ENCODE measurements at places on chromosomes 3 and 15. TPM values are rescaled to one million over a fixed set of nuclear protein-coding genes. Genes with fewer than 3 reads are reported as not detected.
A peak's percentile ranks its signal among the peaks of the same experiment; 100 is the strongest.

DNA sequence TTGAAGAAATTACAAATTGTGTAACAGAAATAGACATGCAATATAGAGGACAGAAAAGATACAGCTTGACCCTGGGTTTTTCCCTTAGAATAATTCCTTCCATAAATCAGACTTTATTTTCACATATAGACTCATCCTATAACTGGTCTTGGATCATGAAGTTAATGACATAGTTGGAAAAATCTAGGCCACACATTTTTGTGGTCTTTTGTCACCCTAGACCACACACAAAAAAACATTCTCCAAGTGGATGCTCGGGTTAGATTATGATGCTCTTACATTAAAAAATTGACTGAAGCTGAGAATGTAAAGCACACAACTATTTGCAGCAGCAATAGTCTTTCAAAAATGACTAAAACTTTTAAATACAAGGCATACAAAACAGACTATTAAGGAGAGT, 7.5 kb upstream of the PLA2G4D start:
- DNase-seq, result peak; percentile 16

DNA sequence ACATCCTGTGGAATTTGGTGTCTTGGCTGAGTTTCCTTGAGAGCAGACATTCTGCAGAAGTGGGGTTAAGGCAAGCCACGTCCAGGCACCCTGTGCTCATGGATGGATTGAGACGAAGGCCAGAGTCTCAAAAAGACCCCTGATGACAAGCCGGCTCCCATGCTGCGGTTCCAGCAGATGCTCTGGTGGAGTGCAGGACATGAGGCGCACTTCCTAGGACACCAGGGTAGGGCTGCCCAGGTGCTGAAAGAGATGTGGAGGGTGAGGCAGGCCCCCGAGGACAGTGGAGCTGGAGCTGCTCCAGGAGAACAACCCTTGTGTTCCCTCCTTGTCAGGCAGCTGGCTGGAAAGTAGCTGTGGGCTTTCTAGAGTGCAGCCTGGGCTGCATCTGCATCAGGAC, 81.0 kb downstream of the ASB7 start:
- DNase-seq, result no peak

DNA sequence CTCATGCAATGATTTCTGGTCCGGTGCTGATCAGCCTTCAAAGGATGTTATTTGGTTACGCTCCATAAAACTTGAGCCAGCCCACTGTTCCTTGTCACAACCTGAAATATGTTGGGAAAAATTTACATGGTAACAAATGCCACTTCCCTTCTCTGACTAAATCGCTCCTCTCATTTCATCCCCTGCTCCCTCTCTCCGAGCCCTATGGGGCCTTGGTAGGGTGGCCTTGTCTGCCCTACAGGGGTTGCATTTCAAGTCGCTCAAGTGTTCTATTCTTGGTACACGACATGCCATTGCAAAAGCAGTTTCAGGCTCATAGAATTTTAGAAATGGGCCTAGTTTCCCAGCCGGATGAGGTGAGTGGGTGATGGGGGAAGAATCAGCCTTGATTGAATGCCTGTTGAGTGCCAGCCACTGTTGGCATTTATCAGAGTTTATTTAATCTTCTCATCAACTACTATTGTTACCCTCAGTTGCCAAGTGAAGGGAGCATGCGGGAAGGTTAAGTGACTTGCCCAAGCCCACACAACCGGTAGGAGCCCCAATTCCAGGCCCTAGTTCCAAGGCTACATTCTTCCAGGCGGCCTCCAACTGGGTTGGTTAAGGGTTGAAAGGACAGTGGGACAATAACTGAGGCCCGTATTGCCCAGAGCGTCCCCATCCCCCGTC, 961 bp upstream of the ABHD2 start:
- no peak for DNase-seq

DNA sequence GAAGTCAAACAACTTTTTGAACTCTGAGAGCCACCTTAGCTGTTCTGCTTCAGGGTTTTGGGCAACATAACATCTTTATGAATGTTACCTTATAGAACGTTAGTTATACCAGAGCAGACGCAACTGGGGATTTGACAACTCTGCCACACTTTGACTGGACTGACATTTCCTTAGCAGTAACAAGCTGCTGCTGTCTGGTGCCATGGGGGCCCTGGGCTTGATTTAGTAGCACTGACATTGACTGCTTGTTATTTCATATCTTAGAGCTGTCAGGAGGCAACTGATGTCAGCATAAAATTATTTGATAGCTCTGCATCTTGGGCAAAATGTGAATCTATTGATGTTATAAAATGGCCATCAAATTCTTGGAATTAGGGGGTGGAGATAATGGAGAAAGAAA, 285.4 kb downstream of the ROBO2 start:
- no peak for DNase-seq

DNA sequence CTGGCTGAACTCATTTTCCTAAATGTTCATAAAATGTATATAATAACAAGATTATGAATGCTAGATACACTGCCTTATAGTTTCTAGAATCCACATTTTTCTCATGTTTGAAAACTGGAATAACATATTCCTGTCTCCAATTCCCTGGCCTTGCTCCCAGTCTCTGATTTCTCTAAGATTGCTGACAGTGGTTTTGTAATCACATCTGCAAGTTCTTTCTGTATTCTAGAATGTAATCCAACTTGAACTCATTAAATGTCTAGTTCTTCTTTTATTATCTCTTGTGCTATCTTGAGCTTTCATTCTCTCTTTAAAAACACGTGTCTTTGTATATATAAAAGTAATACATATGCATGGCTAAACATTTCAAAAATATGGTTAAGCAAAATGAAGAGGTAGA, 215.2 kb upstream of the ADAMTS9 start:
- DNase-seq, result no peak

DNA sequence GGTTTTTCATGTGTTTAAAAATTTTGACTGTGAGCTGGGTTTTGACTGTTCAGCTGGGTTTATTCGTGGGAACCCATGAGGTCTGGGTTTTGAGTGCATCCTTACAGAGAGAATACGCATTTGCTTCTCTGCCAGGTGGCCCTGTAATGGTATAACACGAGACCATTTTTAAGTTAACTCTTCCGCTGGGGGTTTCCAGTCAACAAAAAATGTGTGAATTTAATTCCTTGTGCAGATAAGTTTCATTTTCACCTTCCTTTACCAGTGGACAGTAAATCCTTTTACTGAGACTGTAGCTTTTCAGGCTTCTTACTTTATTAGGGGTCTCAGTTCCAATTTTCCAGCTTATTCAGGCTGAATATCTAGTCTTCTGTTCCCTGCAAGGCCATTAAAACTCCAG, 149.6 kb downstream of the OPA1 start:
- no peak for DNase-seq

DNA sequence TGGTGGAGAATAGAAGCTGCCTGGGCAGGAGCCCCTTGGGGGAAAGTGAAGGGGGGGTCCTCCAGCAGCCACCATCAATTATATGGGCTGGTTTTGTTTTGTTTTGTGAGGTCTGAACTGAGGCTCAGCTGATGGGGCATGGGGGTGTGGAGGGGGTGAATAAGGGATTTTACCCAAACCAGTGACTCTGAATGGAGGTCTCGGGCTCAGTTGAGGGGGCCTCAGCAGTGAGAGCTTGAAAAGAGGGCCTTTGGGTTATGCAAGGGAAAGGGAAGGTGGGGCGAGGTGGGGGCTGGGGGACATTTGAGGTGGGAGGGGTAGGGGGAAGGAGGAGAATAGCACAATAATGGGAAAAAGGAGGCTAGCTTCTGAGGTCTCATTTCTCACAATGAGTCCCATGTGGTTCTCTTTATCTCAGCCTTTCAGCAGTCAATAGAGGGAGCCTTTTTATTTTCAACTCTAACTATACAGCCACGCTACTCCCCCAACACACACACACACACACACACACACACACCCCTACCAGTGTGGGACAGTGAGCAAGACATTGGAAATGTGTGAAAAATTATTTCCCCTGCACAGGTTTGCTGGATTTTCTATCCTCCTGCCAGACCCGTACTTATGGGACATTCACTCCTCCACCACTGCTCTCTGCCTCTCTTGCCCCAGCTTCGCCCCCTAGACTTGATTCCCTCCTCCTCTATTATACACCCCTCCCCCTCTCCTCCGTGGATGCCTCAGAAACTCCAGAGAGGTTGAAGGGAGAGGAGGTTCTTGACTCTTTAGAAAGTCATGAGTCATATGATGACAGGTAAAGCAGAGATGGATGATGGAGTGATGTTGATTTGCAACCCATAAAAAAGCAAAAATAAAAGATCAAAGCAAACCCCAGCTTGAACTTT, 96.0 kb downstream of the GTPBP8 start:
- no peak for DNase-seq

DNA sequence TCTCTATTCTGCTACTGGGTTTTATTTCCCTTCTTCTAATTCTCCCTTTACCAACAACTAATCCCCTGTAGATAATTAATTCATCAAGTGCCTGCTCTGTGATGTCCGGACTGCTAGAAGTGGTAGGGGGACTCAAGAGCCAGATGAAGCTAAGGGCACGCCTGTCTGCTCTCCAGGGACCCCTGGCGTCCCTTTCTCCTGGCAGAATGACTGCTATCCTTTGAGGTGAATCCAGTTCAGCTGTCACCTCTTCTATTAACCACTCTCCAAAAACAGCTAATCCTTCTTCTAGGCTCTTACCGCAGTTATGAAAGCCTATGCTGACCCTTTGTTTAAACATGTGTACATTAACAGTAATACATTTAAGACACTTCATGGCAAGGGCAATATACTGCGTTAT, 1.4 kb upstream of the CHRNA7 start:
- no peak for DNase-seq

SCAANT1 gene
- not detected for total RNA-seq

TSPAN3 gene
- total RNA-seq, result 396 TPM

TNIK gene
- 6.0 TPM for total RNA-seq

SAMD7 gene
- not detected for total RNA-seq

SYNPR gene
- not detected for total RNA-seq
